ENCODE measurements at places on chromosomes 2 and 18.

DNA sequence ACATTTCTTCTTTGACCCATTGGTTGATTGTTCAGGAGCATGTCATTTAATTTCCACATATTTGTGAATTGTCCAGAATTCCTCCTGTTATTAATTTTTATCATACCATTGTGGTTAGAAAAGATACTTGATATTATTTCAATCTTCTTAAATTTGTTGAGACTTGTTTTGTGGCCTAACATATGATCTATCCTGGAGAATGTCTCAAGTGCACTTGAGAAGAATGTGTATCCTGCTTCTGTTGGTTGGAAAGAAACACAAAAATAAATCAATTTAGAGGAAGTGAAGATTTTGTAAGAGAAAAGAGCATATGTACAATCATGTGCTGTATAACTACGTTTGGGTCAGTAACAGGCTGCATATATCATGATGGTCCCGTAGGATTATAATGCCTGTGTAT lies 118.6 kb upstream of the CDC42EP3 start:
- no peak for DNase-seq

- no peak for DNase-seq
Measured at GRCh38 chr2:226159875-226160479, 639.6 kb downstream of the IRS1 start.

DNA sequence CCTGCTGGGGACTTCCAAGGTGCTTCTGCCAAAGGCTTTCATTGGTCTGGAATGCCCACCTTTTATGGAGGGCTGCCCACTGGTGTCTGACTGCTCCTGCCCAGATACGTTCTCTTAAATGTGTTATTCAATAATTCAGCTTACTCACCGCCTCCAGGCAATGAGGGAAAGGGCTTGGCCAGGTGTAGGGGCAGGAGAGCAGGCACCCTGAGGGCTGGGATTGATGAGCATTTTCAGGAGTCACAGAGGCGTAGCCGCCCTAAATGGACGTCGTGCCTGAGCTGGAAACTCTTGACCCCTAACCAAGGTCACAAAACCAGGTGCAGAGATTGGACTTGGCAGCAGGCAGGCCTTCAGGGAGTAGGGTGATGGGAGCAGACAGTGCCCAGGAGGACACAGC lies 26.8 kb downstream of the MAL start:
- no peak for DNase-seq

DNA sequence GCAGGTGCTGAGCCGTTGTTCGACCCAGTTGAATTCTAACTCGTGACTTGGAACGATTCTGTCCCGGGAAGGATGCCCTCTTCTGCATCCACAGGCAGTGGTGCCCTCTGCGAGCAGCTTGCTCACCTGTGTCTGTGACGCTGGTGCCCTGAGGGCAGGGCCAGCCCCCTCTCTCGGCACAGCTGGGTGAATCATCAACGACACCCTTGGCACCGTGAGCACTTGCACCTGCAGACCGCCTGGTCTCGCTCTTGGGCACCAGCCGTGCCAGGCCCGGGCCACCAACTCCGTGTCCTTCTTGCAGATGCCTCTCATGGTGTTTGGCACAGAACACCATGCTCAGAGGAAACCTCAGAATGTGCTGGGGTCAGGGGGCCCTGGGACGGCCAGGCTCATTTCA lies 75.0 kb downstream of the SLC66A2 start:
- no peak for DNase-seq

Measured in globus pallidus (tissue), 1 donor.